Naive thymus-derived CD8-positive, alpha-beta T cell (primary cell): ENCODE measurements at places on chromosomes 7 and 10.

DNA sequence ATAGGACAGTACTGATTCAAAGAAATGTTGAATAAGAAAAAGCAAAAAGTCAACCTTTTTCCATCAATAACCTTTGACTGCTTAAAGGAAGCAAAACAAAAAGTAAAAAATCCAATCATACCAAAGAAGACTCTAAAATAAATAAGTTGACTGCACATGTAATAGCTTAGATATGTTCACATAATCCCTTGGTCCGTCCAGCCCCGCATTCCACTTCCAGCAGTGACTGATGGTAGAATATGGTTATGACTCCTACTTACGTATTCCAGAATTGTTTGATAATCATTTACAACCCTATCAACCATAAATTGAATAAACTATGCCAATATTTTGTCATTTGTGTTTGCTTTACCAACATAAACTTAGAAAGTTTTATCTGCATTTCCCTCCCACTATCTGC, 77.9 kb downstream of the CTNNA3 start:
- DNase-seq = no peak

DNA sequence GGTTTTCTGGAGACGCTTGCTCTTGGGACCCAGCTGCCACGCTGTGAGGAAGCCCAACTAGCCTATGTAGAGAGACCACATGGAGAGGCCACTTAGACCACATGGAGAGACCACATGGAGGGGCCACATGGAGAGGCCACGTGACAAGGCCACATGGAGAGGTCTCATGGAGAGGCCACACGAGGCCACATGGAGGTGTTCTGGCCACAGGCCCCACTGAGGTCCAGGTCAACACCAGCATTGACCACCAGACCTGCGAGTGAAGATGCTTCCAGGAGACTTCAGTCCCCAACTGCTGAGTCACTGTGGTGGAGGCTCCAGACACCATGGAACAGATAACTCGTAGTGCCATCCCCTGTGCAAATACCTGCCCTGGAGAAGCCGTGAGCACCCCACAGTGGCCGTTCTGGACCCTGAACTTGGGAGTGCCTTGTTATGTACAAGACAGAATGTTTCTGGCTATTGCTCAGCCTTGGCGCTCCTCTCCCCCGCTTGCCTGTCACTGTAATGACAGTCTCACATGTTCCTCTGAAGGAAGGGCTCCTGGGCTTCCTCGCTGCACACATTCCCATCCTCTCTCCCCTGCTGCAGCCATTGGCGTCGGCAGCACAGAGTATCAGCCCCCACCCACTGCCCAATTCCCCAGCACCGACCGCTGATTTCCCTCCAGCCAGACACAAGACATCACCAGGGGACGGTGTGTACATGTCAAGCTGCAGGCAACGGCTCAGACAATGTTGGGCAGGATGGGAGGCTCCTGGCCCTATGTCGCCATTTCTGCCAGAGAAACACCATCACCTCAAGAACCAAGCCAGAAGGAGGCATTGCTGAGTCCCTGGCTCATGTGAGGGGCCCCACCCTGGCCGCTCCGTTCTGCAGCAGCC, 49.0 kb upstream of the TNRC18 start:
- DNase-seq = no peak

GRCh38 chr7:66535414-66536329, 93.0 kb upstream of the KCTD7 start:
- DNase-seq = no peak

DNA sequence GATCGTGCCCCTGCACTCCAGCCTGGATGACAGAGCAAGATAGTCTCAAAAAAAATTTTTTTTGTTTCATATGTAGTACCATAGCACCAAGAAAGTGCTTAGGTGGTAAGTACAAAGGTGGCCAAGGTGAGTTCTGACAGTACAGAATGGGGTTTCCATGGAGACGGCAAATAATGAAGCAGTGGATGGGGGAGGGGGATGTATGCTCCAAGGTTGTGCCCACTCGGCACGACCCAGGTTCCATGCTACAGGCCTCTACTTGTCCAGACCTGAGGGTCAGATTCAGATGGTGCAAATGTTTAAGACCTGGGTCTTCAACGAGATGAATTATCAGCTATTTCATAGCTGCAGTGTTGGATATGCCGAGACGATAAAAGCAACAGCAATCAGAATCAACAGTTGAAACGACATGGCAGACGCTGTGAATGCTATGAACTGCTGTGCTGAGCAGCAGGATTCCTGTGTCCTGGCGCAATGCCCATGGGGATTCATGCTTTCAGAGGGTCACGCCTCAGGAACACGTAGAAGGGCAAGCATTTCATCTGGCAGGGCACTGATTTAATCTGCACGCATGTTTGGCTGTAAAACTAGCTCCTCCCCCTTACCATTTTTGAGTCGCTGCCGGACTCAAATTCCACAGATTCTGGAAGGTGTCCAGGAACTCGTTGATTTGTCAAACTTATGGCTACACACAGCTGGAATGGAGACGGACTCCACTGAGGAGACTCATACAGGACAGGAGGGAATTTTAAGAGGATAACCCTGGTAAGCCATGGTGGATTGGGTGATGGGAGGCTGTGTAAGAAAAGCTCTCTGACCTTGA, 256.5 kb downstream of the FRMD4A start:
- DNase-seq = no peak

DNA sequence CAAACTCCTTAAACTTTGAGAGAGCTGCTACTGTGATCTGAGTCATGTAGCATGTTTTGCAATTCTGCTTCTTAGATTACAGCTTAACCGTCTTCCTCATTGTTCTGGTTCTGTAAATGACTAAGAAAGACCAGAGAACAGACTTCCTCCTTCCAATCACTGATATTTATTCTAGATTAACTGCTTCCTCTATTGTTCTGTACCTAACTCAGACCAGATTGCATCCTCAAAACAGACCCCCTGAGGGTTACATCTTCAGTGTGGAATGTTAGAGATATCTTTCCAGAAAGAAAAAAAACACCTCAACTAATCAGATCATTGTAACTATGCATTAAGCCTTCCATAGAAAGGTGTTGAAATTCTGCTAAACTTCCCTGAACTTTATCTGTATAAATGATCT, 5.7 kb upstream of the PIP start:
- DNase-seq = no peak

DNA sequence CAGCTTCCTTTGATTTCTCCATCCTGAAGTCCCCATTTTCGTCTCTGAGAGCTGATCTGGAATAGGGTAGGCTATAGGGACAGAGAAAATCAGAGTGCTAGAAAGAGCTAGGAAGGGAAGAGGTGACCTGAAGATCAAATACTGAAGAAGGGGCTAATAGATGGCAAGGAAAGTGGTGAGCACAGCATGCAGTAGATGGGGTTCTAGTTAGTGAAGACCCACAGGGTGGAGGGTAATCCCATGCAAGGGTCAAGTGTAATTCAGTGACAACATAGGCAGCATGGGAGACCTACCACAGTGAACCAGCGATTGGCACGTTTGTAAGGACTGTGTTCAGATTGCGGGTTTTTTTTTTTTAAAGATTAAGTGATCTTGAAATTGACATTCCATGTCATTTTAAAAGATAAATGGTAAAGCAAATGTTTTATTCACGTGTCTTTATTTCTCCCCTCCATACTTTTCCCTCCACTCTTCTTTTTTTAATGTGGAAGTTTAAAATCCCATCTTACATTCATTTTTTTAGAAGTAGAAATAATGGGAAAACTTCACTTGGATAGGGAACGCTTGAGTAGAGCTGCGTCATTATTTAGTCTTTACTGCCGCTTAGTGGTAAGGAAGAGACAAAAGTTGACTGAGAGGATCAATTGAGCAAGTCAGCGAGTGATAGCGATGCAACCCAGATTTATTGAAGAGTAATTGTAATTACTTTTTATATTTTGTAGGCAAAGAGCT, 21.0 kb upstream of the ABI1 start:
- DNase-seq = no peak

DNA sequence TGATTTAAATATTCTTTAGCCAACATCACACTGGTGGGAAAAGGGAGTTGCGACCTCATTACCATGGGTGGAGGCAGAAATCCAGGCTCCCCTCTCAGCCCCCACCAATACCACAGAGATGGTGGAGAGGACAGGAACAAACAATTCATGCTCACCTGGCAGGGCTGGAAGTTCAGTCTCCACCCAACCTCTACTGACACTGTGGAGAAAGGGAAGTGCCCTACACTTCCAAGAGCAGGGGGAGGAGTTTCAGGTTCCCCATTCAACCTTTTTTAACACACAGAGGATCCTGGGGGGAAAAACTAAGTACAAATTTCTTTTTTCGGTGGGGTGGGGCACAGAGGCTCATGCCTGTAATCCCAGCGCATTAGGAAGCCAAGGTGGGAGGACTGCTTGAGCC, 210.1 kb upstream of the KCTD7 start:
- no peak for DNase-seq
